SK-N-SH (cell line): ENCODE measurements at places on chromosomes 1 and 21.

GRCh38 chr1:160261556-160261892, 825 bp downstream of the DCAF8 start:
- DNase-seq, result peak; percentile 42

- DNase-seq, result peak; percentile 21
Measured at GRCh38 chr1:103461161-103462105, 64.1 kb upstream of the RNPC3 start.

GRCh38 chr1:115980998-115981993, 5.0 kb downstream of the SLC22A15 start:
- peak; percentile 73 for DNase-seq

DNA sequence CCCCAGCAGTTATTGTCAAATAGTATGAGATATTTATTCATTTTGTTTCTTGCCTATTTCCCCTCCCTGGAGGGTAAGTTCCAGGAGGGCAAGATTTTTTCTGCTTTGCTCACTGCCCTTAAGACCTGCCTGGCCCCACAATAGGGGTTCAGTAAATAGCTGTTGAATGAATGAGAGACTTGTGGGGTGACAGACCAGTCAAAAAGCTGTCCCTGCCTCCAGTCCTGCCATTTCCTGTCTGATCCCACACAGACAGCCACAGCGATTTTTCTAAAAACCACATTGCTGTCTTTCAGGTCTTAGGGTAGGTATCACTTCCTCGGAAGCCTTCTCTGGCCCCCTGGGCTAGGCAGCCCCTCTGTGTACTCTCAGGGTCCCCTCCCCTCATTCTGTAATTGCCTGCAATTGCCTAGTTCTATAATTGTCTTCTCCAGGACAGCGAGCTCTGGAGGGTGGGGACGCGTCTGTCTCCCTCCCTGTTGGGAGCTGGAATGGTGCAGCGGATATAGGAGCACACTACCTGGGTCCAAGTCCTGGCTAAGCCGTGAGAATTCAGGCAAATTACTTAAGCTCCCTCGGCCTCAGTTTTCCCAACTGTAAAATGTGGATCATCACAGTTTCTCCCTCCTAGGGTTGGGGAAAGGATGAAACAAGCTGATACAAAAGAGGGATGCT, 1.8 kb upstream of the EXTL1 start:
- DNase-seq, result no peak

GRCh38 chr1:41359211-41360073, 1.8 kb upstream of the FOXO6 start:
- DNase-seq, result no peak

DNA sequence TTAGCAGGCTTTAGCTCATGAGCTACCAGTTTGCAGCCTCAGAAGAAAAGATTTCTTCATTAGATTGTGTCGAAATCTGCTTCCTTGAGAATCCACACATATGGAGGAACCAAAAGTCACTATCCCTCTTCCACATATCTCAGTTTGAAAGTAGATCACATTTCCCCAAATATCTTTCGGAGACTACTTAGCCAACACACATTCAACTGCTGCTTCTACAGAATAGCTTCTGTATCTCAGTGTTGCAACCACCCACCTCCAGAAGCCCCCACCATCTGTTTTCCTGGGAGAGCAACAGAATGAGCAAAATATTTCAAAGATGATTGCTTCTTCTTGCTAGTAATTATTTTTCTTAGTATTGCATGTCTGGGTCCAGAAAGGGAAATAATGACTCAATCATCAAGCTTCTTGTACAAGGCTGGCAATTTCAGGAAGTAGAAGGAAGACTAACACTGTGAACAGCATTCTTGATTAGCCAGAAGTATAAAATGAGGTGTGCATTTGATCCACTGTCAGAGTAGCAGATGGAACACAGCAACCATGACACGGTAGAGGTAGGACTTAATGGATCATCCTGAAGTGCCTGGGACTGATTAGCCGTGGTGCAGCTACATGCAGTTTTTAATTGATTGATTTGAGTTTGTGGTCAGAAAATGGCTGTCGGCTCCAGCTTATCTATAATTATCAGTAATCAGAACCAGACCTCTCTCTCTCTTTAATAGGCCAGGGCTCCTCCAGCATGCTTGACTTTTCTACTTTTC, 24.9 kb downstream of the ZC3H11B start:
- DNase-seq, result peak; percentile 70

DNA sequence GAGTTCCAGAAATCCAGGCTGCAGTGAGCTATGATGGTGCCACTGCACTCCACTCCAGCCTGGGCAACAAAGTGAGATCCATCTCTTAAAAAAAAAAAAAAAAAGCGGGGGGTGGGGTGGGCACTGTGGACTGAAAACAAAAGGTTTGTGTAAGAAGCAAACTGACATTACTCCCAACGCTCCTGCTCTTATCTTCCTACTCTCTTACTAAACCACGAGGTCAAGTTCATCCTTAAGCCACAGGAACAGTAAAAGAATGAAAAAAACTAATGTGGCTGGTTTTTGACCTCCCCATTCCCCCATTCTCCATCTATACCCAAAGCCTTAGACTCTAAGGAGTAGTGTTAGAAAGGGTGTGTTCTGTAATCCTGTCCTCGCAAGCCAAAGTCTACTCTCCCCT, 30.8 kb downstream of the TFAP2E start:
- no peak for DNase-seq

DNA sequence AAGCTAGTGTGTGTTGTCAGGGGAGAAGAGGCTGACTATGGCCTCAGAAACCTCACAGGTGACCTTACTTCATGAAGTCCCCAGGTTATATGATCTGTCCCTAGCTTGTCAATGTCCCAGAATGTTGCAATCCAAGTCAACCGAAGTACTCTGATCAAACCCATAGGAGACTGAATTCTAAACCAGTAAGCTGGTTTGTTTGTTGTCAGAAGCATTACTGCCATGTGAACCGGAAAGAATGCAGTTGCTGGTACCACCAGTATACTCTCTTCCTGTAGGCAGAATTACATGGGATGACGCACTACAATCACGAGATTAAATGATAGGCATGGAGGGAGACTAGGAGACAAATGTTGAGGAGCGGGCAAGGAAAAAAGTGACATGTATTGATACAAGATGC, 26.1 kb upstream of the MAN1A2 start:
- no peak for DNase-seq
